SW480 (cell line): ENCODE measurements at places on chromosomes 1 and 21.

DNA sequence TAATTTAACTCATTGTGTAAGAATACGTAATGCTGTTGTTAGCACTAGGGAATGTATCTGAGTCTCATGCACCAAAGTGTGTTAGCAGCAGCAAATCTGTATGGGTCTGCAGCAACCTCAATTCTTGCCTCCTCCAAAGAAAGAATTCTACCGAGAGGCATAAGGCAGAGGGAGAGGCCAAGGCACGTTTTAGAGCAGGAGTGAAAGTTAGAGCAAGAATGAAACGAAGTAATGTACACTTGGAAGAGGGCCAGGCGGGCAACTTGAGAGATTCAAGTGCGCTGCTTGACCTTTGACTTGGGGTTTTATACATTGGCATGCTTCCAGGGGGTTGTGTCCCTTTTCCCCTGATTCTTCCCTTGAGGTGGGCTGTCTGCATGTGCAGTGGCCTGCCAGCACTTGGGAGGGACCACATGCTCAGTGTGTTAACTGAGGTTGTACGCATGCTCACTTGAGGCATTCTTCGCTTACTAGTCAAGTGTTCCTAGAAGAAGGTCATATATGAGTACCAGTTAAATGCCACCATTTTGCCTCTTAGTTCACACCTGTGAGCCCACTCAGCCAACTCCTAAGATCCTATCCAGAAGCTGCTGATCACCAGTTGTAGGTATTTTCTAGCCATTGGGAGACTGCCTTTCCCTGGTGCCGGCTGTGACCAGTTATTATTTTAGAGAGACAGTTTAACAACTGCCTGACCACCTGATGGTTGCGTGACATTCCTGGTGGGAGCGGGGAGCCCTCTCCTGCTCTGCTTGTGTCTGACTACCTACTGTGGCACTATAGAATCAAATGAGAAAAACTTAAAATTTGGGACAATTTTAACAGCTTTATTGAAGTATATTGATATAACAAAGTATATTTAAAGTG is 2.7 kb upstream of the CNN3 start:
- no peak for DNase-seq

DNA sequence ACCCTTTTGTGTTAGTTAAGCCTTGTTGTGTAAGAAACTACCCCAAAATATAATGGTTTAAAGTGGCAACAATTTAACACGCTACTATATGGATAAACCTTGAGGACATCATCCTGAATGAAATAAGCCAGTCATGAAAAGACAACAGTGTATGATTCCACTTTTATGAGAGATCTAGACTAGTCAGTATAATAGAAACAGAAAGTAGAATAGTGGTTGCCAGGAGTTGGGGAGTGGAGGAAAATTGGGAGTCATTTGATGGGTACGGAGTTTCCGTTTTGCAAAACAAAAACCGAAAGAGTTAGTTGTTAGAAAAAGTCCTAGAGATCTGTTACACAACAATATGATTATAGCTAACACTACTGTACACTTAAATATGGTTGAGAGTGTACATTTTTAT is 16.0 kb upstream of the CHIA start:
- DNase-seq = no peak

- peak; percentile 17 for DNase-seq
These were observed 332.1 kb downstream of the PTPRC start for GRCh38 chr1:198970916-198971315.

GRCh38 chr21:40686526-40686925 is 160.4 kb downstream of the DSCAM start:
- DNase-seq = no peak

- DNase-seq = no peak
These were observed 120.7 kb downstream of the TGFBR3 start for GRCh38 chr1:91765293-91765692.

GRCh38 chr1:49951385-49951784 is 72.4 kb downstream of the AGBL4 start:
- no peak for DNase-seq

DNA sequence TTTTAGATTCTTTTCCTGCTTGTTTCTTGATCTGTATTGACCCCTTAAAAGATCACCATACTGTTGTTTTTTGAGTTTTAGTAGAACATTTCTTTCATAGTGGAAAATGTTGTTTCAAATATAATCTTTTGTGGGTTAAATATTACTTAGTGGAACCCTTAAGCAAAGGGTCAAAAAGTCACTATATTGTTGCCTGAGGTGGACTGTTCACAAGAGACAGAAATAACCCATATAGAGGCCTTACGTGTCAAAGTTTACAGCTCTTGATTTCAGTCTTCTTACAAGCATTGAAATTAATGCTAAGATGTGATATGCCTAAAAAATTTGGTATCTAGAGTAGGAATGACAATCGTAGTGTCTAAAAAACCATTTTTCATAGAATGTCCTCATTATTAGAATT is 6.3 kb downstream of the DNAJB4 start:
- no peak for DNase-seq

GRCh38 chr1:906600-907420 is 16.9 kb upstream of the SAMD11 start:
- DNase-seq = peak; percentile 89
